ENCODE measurements at places on chromosomes 1 and 21.
A peak's percentile ranks its signal among the peaks of the same experiment; 100 is the strongest.

DNA sequence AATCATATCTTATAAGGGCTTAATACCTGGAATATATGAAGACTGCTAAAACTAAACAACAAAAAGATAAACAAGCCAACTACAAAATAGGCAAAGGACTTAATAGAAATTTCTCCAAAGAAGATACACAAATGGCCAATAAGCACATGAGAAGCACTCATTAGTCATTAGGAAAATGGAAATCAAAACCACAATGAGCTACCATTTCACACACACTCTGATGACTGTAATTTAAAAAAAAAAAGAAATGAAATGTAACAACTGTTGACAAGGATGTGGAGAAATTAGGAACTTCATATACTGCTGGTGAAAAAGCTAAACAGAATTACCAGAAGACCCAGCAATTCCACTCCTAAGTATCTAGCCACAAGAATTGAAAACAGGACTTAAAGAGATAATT lies 374.2 kb upstream of the ZP4 start:
- DNase-seq = no peak

DNA sequence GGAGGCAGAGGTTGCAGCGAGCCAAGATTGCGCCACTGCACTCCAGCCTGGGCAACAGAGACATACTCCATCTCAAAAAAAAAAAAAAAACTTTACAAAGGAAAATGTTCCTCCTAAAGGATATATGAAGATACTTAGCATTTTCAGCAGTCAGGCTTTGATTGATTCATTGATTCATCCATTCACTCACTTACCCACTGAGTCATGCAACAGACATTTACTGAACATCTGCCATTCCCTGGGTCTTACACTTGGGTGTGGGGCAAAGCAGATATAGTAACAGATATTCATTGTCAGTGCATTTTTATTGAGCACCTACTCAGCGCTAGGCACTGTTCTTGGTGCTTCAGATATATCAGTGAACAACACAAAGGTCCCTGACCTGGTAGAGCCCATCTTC lies 5.6 kb upstream of the LACTBL1 start:
- no peak for DNase-seq

DNA sequence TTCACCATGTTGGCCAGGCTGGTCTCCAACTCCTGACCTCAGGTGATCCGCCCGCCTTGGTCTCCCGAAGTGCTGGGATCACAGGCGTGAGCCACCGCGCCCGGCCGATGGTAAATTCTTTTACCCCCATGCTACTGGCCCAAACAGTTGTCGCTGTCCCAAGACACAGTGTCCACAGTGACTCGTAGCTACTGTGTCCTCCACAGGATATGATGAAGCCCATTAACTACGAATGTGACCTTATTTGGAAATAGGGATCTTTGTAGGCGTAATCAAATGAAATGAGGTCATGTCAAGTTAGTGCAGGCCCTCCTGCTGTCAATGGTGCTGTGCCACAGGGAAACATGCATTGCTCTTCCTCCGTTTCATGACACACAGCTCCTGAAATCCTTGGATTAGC lies 8.5 kb downstream of the FNDC10 start:
- peak; percentile 45 for DNase-seq

- DNase-seq = no peak
Measured at GRCh38 chr1:97593192-97593591, 327.6 kb downstream of the DPYD start.

- DNase-seq = no peak
Measured at GRCh38 chr1:60679524-60680375, 402.6 kb upstream of the NFIA start.

- no peak for DNase-seq
Measured at GRCh38 chr1:65279070-65279779, 30.1 kb upstream of the DNAJC6 start.

DNA sequence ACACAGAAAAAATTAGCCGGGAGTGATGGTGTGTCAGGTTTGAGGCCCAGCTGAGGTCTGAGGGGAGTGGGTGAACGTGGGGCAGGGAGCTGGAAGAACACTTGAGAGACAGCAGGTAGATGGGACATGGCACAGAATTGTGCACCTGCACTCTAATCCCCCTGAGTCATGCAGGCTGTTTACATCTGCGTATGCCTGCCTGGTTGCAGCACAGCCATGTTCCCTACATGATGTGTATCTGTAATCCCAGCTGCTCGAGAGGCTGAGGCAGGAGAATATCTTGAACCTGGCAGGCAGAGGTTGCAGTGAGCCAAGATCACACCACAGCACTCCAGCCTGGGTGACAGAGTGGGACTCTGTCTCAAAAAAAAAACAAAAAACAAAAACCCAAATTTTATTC lies 44.8 kb downstream of the ATP5PO start:
- no peak for DNase-seq

GRCh38 chr1:91026320-91026719 lies 4.5 kb upstream of the ZNF644 start:
- DNase-seq = no peak

DNA sequence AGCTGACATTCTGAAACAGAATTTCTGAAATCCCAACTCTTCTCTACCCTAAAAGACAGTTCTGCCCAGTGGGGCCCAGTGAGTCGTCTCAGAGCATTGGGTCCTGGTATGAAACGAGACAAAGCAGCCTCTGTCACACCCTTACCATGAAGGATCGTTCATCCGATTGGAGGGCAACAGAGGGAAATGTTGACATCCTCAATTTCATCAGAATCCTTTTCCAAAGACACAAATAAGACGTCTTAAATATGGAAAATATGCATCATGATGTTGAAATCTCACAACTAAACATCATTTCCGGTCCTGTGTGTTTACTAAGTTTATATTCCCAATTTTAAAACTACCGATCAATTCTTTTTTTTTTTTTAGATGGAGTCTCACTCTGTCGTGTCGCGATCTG lies 112.1 kb upstream of the SLC45A1 start:
- DNase-seq = no peak

DNA sequence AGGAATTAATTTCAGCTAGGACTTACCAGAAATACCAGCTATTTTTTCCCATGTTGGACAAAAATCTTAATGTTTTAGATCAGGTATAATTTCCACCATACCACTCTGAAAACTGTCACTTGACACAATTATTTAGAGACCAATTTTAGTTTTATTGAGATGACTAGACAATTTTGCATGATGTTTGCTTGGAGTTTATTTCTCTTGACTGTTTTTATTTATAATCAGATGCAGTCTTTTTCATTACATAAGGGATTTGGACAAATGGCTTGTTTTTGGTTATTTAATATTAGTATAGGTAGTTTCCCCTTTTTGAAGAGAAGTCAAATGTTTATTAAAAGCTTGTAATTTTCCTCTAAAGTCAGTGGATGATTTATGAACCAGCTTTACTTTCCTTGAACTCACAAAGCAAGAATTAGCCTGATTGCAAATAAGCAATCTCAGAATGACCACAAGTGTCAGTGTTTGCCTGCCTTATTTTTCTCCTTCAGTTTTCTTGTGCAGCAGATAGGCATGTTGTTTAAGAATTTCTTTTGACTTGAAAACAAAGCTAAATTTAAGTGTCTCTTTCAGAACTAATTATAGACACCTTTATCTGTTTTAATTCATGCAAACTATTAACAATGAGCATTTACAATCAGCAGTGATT lies 3.8 kb upstream of the B3GALT2 start:
- no peak for DNase-seq

DNA sequence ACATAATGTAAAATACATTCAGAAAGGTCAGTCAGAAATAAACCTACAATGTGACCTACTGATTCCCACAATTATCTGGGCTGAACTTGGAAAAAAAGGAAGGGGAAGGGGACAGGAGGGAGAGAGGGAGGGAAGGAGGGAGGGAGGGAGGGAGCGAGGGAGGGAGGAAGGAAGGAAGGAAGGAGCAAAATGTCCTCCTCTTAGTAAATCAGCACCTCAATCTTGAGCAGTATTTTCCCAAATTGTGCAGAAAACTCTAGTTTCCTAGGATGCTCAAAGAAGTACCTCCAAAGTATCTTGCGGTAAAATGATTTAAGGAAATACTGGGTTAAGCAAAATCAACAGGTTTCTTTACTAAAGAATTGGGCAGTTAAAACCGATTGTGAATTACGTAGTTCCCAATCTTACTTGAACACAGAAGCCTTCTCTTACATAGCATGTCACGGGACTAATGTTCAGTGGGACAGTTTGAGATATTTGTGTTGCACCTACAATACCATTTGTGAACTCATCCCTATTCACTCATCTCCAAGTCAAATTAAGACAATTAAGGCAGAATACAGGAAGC lies 51.0 kb upstream of the ASPM start:
- DNase-seq = no peak

DNA sequence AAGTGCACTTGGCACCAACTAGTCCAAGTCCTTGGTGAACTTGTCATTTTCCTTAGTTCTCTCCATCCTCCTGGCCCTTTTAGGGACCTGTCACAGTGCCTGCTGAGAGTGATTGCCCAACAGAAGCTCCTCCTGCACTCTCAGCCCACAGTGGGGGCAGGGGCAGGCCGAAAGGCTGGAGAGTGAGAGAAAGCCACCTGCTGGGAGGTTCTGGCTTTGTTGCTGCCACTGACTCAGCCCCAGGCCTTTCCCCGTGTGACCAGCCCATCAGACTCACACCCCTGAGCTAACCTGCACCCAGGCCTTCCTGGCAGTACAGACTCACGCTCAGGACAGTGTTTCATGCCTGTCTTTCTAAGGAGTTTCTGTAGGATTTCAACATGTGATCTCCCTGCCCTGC lies 17.1 kb upstream of the PROK1 start:
- peak; percentile 89 for DNase-seq

GRCh38 chr1:236904892-236905741 lies 99.1 kb downstream of the MT1HL1 start:
- DNase-seq = peak; percentile 23

- DNase-seq = no peak
Measured at GRCh38 chr1:216095400-216095799, 327.8 kb downstream of the USH2A start.

GRCh38 chr1:167601442-167602383 lies 28.3 kb upstream of the RCSD1 start:
- DNase-seq = peak; percentile 98

GRCh38 chr1:116457946-116458604 lies 85.0 kb downstream of the ATP1A1 start:
- DNase-seq = no peak

DNA sequence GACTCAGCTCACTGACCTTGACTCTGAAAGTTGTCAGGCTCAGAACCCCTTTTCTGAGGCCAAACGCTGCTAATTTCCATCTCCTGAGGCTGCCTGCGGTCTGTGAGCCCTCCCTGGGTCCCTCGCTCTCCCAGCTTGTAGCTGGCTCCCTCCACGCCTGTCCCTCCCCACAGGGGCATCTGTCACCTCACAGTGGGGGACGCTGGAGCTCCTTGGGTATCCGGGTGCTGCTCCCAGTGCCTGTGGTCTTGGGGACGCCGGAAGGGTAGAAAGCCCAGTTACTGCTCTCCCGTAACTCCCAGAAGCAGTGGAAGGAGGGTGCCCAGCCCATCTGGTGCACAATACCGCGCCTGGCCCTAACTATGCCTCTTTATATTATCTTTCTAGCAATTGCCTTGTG lies 13.0 kb upstream of the MMEL1 start:
- no peak for DNase-seq

GRCh38 chr1:56404561-56405030 lies 174.8 kb downstream of the PLPP3 start:
- no peak for DNase-seq

GRCh38 chr1:220386494-220387195 lies 114.4 kb upstream of the RAB3GAP2 start:
- no peak for DNase-seq

- no peak for DNase-seq
Measured at GRCh38 chr1:27285274-27285660, 36.7 kb upstream of the TMEM222 start.

DNA sequence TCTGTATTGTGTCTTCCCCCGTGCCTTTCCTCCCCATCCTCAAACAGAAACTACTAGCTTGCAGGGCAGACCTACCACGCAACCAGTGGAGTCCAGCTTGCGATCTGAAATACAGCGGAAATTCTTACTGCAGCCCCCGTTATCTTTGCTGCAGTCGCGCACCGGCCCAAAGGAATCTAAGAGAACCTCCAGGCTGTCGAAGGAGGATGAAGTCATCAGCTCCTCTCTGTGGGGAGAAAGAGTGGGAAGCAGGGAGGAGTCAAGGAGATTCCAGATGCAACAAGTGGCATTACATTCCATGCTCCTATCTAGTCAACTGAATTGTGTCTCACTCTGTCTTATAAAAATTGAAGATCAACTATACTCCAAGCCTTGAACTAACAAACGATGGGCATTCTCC lies 206.9 kb downstream of the ASTN1 start:
- DNase-seq = no peak

DNA sequence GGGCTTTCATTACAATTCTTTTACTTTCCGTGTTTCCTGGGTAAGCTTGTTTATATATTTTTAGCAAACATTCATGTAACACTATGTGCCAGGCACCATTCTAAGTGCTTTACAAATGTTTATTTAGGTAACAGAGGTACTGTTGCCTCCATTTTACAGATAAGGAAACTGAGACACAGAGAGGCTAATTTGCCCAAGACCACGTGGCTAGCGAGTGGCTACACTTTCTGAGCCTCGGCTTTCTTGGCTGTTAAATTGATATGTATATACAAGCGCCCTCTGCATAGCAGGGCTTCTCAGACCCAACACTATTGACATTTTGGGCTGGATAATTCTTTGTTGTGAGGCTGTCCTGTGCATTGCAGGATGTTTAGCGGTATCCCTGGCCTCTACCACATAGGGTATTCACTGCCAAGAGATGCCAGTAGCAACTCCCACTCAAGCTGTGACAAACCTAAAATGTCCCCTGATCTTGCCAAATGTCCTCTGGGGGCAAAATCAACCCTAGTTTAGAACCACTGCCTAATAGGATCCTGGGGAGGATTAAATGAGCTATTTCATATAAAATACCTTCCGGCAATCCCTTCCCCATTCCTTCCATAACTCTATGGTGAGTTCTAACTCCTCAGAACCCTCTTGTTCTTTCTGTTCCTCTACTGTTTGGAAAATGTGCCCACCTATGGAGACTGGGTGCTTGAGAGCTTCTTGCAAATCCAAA lies 17.2 kb upstream of the ID3 start:
- DNase-seq = no peak

DNA sequence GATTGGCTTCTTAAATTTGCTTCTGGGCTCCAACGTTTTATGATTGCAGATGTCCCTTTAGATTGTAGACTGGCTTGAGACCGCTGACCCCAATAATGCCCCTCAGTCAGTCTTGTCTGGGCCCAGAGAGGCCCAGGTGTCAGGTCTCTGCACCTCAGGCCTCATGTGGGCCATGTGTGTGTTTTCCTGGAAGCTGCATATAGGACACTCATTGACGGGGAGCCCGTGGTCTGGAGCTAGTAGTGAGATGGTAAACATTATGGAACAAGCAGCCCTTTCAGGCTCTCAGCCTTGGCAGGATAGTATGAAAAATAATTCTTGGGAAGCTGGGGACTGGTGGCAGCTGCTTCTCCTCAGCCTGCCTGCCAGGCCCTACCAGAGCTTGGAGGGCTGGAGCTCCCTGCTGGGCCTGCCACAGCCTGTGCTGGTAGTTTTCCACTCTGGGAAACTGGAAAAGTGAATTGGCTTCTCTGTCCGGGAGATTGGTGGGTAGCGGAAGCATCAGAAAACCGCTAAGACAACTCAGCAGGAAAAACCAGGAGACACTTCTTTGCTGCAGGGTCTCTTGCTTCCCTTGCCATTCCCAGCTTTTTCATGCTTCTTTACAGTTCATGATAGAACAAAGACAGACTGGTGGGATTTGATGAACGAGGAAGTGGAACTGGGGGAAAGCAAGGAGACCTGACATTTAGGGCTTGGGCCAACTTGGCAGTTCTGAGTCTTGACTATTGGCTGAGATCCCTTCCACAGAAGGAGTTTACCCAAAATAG lies 57.8 kb upstream of the HSD17B7 start:
- DNase-seq = no peak

GRCh38 chr1:206427291-206427690 lies 43.0 kb upstream of the IKBKE start:
- no peak for DNase-seq

- peak; percentile 29 for DNase-seq
Measured at GRCh38 chr1:23836037-23836436, 10.8 kb upstream of the HMGCL start.
